Lower lobe of right lung (tissue), 2 donors: ENCODE measurements at places on chromosomes 3 and 15. TPM values are rescaled to one million over a fixed set of nuclear protein-coding genes. Genes with fewer than 3 reads are reported as not detected.

The EPHA3 gene
- 1.4 TPM for total RNA-seq

DNA sequence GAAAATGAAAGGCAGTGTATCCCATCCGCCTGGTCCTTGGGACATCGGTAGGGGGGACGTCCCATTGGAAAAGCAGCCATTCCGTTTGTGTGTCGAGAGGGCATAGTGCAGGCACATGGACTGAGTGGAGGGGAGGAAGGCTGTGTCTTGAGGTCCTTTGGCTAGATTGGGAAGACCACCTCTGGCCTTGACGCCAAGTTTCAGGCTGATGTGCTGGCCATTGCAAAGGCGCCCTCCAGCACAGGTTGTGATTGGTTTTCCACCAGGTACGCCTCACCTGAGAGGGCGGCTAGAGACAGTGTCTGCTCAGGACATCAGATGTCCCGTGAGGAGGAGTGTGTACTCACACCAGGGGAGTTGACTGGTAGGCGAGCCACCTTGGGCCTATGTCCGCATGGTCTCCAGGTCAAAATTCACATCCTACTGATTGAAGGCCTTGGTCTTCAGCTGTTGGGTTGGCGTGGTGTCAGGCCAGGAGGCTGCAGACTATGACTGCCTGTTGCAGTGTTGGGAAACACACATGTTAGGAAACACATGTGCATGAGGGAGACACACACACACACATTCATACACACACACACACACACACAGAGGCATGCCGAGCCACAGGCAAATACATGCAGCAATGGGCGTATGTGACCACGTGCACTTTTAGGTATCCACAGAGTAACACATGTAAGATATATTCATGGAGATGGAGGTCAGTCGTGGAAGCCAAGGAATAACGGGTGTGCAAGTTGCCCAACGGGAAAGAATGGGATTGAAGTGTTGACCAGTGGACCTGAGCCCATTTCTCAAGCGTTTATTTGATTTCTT, 98.4 kb downstream of the SNRPN start:
- H3K27ac ChIP-seq: no peak overlapping the region
- H3K4me3 ChIP-seq: no peak overlapping the region
- H3K4me1 ChIP-seq: no peaks in the 10 kb centered on the region
- peak; percentile 11 for DNase-seq

- H3K27me3 ChIP-seq: peaks cover 4% of the 10 kb centered on the region
- H3K4me3 ChIP-seq: peak within 1 kb of the TSS; percentile 70
- H3K4me1 ChIP-seq: peaks cover 10% of the 10 kb centered on the region
- DNase-seq: peak; percentile 89
- H3K36me3 ChIP-seq: no peaks in the 10 kb centered on the region
Observed at GRCh38 chr3:126654571-126655383, at the start of gene TXNRD3. TSS of gene TXNRD3 (minus strand) at chr3:126655124.

The ENTPD3 gene
- 4.3 TPM for total RNA-seq

DNA sequence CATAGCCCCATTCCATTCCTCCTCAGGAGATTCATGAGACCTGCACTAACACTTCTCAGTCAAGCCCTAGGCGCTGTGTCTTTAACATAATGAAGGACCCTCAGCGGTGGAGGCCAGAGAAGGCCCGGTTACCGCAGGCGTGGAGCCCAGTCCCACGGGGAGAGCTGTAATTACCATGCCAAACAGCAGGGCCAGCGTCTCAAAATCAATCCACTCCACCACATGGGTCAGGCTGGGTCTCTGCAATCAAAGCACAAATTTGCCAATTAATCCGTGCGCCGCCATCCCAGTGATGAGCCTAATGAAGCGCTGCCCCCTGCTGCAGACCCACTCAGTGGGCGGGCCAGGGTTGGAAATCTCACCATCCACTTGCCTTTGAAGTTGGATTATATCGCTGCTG, 109.7 kb downstream of the OCA2 start:
- H3K4me3 ChIP-seq: no peak overlapping the region
- no peaks in the 10 kb centered on the region for H3K27me3 ChIP-seq
- DNase-seq: no peak
- H3K36me3 ChIP-seq: no peaks in the 10 kb centered on the region

GRCh38 chr3:89038869-89039268, 68.6 kb upstream of the EPHA3 start:
- no peaks in the 10 kb centered on the region for H3K4me1 ChIP-seq
- no peaks in the 10 kb centered on the region for H3K36me3 ChIP-seq
- no peak overlapping the region for H3K27ac ChIP-seq

DNA sequence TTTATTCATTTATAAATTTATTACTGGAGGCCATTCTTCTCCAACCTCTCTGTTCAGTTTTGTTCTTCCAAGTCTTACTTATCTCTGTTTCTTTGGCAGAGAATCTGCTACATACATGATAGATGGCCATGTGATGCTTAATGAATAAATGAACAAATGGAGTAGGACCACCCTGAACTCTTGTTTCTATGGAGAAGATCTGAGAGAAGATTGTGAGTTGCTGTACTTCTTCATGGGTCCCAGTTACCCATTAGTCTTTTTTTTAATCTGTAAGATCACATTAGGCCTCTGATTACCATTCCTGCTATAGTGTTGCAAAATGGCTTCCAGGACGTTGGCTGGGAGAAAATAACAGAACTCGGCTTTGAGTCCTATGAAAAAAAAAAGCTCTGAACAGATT, 191.9 kb upstream of the SYNPR start:
- no peak overlapping the region for H3K4me3 ChIP-seq
- no peak for DNase-seq
- no peak overlapping the region for H3K27ac ChIP-seq
- no peaks in the 10 kb centered on the region for H3K27me3 ChIP-seq
- no peaks in the 10 kb centered on the region for H3K4me1 ChIP-seq

DNA sequence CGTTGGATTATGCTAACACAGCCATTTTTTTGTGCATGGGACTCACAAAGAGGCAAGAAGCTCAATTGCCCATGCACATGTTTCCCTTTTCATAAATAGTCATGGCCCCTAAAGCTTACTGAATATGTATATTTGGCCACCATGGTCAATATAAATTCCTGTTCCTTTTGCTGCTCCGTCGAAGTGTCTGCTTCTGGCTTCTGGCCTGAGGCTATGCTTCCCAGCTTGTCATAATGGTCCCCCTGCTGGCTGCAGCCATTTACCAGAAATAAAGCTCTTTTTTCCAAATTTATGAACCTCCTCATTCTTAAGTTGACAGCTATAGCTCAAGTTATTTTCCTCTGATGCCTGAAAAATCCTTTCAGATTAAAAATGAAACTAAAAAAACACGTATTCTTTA, 602.1 kb downstream of the VGLL3 start:
- H3K36me3 ChIP-seq: no peaks in the 10 kb centered on the region
- H3K27me3 ChIP-seq: no peaks in the 10 kb centered on the region
- no peak overlapping the region for H3K4me3 ChIP-seq

GRCh38 chr15:56241374-56242105, 2.1 kb downstream of the RFX7 start:
- no peak overlapping the region for H3K27ac ChIP-seq
- DNase-seq: no peak
- no peaks in the 10 kb centered on the region for H3K27me3 ChIP-seq
- H3K4me1 ChIP-seq: peaks cover 41% of the 10 kb centered on the region
